Spinal cord (tissue), 10 donors: ENCODE measurements at places on chromosomes 6 and 20.

DNA sequence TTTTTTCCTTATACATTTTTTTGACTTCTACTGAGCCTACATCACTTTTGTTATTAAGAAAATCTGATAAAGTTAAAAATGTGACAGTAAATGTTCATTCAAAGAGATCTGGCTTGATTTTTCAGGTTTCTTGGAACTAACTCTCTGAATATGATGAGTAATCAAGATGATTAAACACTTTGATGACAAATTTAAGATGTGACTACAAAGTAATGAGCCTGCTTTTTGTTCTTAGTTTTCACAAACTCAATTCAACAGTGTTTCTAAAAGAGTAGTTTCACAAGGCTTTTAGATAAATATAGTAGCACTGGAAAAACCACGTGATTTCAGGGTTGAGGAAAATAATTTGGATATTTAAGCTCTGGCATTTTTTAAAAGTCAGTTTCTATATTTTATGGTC is 37.9 kb upstream of the HDDC2 start:
- no peak for DNase-seq

DNA sequence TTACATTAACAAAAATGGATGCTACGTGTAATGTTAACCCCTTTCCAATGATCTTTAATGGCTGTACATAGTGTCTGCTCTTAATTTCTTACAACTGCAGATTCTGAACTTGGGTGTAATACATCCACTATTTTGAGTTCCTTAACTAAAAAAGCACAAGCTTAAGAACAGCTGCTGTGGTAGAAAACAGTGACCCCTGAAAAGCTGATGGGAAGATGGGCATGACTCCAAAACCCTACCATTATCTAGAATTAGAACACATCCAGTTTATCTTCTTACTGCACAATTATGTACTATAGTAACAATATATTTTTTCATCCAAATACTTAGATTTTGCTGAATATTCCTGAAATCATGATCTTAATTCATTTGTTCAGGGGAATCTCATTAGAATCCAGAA is 49.3 kb downstream of the LYRM4 start:
- DNase-seq = no peak

GRCh38 chr6:109304284-109305015 is 77.8 kb downstream of the CD164 start:
- DNase-seq = no peak

DNA sequence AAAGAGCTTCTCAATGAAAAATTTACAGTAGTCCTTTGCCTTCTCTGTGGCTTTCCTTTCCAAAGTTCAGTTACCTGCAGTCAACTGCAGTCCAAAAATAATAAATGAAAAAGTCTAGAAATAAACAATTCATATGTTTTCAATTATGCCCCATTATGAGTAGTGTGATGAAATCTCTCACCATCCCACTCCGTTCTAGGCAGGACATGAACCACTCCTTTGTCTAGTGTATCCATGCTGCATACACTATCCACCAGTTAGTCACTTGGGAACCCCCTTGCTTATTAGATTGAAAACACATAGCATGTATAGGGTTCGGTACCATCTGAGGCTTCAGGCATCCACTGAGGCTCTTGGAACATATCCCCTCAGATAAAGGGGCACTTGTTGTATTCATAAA is 80.6 kb upstream of the EYA4 start:
- no peak for DNase-seq

DNA sequence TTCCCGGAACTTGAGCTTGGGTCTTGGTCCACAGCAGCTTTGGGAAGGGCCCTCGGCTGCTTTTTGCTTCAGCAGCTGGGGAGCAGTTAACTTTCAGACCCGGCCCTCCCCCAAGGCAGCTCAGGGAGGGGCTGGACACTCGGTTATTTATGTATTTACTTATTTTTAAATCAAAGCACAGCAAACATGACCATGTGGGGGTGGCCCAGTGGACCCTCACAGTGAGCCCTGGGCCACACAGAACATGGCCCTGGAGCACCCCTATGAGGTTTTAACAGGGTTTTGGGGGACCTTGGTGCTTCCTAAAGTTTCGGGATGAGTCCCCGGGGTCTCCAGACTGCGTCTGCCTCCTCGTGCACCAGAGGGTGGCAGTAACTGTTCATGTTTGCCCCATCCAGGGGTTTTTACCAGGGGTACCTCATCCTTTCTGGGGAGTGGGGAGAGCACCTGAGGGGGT is 26.6 kb upstream of the NPBWR2 start:
- DNase-seq = peak; percentile 46

DNA sequence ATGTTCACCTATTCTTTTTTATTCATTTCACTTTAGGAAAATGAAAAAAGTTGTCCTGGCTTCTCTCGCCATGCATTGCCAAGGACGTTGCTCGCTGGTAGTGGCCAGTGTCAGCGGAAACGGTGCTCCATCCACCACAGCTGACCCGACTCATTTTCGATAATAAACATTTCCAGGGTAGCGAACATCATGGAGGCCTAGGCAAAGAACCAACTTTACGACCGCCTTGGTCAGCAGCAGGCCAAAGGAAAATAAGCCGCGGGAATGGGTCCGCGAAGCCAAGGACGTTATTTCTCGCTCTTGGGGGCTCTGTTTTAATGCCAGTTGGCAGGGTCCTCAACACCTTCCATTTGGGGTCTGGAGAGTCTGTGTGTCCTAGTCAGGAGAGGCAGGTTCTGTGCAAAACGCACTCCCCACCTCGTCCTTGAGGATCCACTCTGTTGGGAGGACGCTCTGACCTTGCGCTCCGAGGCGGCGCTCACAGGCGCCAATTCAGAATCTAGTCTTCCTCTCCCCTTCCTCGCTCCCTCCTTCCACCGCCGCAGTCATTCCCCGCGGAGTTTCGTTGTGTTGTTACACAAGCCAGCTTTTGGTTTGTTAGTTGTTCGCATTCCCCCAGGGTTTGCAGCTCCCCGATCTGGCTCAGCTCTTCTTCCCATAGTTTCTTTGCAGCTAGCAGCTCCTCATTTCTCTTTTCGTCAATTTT is 4.1 kb upstream of the PAX1 start:
- DNase-seq = no peak

DNA sequence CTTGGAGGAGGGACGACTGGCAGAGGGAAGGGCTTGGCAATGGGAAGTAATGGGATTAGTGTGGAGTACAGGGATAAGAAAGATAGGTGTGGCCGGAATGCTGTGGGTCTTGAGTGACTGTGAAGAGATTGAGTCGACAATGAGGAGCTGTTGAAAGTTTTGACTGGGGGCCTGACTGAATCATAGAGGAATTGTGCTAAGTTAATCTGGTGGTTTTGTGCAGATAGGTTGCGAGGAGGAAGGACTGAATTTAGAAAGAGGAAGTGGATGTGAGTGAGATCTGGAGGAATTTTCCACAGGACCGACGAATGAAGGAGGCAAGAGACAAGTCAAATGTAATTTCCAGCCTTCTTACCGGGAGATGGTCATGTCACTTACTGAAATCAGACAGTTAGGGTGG is 143.9 kb upstream of the RALGAPA2 start:
- DNase-seq = no peak

DNA sequence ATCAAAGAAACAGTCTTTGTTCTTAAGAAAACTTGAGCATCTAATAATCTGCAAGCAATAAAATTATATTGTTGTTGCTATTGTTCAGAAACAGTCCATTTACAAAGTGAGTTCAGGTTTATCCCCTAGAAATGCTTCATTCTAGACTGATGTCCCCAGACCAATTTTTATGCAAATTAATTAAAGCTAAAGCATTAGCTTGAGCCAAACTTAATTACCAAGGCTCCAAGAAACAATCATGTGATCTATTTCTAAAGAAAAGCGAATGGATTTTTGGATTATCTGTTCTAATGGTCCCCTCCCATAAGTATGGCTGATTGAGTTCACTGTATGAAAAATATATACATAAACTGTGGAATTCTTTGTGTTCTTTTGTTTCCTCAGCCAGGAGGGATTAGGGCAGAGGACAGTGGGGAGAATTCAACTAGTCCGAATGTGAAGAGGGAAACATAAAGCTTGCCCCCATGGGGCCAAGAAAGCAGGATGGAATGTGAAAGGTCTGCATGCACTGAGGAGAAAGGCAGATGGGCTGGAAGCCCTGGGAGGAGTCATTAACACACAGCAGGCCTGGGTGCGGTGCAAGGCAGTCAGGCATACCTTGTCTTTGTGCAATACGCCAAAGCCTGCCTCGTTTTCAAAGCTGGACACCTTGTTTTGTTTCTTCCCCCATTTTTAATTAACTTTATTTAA is 597.1 kb downstream of the KIF16B start:
- no peak for DNase-seq

DNA sequence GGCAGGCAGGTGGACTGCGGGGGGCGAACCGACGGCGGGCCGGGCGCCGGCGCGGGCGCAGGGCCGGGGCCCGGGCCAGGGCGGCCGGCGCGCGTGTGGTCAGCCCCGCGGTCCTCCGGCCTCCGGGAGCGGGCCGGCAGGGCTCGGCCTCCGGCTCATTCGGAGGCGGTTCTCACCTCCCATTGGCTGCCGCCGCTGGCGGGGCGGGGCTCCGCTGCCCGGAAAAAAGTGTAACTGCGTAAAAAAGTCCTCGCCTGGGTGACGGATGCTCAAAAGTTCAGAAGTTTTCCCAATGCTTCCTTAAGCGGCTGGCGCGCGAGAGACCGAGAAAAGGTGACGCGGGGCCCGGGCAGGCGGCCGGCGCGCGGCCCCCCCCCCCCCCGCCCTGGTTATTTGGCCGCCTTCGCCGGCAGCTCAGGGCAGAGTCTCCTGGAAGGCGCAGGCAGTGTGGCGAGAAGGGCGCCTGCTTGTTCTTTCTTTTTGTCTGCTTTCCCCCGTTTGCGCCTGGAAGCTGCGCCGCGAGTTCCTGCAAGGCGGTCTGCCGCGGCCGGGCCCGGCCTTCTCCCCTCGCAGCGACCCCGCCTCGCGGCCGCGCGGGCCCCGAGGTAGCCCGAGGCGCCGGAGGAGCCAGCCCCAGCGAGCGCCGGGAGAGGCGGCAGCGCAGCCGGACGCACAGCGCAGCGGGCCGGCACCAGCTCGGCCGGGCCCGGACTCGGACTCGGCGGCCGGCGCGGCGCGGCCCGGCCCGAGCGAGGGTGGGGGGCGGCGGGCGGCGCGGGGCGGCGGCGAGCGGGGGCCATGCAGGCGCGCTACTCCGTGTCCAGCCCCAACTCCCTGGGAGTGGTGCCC is at the start of gene FOXC1:
Gene FOXC1 (plus strand): TSS at position 268 of the 849 bp plus-strand sequence. CDS start 531 bp downstream, at position 799.
- DNase-seq = no peak

- DNase-seq = no peak
Measured at GRCh38 chr20:3788685-3789155, 2.2 kb upstream of the CENPB start.

DNA sequence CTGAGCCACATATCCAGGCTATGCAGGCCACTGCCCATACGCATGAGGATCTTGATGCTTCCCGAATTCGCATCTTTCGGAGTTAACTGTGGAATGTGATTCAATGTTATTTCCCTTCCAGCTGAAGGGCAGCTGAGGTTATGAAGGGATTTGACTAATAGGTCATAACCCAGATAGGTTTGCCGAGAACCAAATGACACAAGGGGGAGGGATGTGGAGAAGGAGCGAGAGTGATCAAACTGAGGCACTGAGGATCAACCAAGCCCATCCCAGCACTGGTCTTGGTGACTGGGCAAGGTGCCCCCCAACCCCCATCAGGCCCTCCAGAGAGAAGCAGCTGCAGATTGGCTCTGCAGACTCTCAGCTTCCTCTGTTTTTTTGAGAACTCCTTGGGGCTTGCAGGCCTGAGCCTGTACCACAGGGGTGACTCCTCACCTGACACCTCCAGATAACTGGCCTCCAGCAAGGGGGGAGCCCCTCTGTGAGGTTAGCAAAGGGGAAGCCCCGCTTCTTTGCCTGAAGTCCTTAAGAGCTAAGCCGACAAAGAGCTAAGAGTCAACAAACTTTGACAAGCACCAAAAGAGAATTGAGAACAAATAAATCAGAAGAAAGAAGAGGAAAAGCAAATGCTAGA is 185.9 kb downstream of the PDE7B start:
- no peak for DNase-seq

DNA sequence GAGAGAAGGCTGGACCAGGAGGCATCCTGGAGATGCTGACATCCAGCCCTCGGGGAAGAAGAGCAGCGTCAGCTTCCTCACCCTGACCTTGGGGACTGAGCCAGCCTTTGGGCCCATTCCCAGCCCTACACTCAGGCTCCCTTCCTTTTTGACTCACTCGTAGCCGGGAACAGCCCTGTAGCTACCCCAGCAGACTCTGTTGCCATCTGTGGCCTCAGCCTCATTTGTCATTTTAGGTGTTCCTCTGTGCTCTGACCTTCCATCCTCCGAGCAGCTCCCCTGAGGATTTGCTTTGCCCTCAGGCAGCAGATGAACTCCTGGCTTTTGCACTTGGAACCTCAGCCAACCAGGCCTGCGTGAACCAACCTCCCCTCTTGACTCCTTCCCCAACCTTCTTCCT is 67.5 kb downstream of the ELOVL2 start:
- DNase-seq = no peak

DNA sequence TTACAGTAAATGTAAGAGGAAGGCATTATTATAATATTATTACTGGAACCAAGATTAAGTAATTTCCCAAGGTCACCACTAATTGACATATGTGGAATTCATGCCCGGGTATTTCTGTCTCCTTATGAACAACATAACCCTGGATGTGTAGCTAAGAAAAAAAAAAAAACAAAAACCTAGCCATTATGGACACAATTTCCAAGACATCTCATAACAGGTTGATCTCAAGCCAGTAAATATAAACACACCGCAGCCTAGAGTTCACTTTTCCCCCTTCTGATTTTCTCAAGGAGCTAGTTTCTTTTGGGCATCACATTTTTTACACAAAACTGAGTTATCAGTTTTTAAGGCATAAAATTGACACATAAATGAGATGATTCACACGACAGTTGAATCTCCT is 306.5 kb upstream of the RSPO3 start:
- no peak for DNase-seq

- no peak for DNase-seq
Measured at GRCh38 chr6:147054871-147055270, 149.3 kb upstream of the STXBP5 start.

DNA sequence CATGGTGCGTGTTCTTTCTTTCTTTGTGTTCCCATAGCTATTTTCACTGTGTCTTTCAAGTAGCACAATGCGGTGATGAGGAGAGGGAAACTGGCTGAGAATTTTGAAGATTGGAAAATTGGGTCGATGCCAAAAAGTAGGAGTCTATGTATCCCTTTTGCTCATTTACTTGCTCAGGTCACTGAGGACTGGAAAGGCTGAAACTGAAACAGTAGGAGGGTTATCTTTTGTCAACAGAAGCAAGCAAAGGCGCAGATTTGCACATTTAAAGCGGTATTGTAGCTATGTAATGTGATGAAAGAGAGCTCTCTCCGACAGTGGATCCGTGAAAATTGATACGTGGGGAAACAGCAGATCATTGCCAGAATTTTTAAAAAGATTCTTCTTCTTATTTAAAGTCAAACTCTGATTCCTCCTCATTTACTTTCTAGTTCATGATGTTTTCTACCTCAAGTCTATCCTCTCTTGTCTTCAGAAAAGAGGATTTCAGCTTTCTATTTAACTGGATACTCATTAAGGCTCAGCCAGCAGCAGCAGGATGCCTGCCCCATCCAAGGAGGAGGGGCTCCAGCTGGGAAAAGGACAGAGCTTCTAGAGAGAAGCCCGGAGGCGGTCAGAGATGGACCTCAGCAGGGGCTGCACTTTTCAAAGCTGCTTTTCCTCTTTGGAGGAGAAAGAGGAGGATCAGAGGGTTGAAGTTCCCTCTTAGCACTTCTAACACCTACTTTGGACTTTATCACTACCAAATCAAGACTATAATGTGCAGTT is 15.9 kb upstream of the FYN start:
- DNase-seq = peak; percentile 87
